ENCODE measurements at places on chromosomes 12 and 14.

- no peak for DNase-seq
These were observed 79.3 kb downstream of the PPP2R5C start for GRCh38 chr14:101840649-101841369.

DNA sequence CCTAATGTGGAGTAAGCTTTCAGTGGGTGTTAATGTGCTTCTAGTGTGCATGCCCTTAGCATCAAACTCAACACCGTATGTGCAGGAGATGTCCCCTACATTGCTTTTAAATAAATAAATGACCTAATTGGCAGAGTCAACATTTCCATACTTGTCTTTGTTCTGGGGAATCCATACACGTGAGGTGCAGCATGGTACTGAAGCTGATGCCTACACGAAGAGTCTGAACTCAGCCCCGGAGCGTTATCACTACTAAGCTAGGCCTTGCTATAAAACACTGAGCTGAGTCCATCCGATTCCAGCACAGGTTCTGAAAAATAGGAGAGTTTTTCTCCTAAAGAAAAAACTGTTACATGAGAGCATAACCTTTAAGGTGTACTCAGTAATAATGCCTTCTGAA is 125.0 kb upstream of the DYRK2 start:
- DNase-seq, result no peak

DNA sequence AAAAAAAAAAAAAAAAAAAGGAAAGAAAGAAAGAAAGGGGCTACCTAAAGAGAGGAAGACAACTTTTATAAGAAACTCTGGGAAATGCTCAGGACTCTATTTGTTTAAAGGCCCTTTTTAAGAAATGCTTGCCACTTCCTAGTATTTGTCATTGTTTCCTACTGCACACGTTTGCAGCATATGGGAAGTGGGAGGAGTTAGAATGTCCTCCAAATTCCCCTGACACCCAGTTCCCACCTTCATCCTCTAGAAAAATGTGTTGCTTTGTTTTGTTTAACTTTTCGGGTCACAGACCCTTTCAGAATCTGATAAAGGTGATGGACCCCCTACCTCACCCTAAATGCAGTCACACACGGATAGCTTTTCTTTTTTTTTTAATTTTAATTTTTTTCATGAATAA is 40.8 kb downstream of the NINJ2 start:
- DNase-seq, result no peak

- DNase-seq, result peak; percentile 94
These were observed 1.8 kb upstream of the RHOF start for GRCh38 chr12:121795034-121795968.

- DNase-seq, result no peak
These were observed 456.5 kb upstream of the LMO3 start for GRCh38 chr12:17062267-17063036.

GRCh38 chr12:32039917-32040575 is 66.6 kb upstream of the BICD1 start:
- no peak for DNase-seq

- DNase-seq, result peak; percentile 14
These were observed 29.9 kb downstream of the RCOR1 start for GRCh38 chr14:102622262-102622885.

DNA sequence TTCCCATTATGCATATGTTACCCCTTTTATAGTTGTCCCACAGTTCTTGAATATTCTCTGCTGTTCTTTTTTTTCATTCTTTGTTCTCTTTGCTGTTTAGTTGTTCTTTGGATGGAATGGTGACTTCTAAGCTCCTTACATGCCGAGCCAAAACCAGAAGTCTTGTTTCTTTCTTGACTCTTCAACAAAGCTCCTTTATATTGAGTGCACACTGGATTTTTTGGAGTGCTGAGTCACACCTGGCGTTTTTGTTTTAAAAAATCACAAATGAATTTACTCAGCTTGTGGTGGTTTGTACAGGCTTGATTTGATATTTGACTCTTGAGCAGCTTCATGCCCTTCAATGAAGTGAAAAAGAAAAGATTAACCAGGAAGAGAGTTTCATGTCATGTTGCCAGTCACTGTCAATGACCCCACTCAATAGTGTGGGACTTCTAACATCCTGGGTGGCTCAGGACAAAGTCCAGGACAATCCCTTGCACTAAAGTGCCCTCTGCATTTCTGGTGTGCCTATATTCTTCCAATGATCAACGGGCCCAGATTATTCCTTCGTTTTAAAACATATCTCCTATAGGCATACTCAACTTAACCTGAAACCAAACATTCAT is 112.4 kb upstream of the SLC38A4 start:
- no peak for DNase-seq

DNA sequence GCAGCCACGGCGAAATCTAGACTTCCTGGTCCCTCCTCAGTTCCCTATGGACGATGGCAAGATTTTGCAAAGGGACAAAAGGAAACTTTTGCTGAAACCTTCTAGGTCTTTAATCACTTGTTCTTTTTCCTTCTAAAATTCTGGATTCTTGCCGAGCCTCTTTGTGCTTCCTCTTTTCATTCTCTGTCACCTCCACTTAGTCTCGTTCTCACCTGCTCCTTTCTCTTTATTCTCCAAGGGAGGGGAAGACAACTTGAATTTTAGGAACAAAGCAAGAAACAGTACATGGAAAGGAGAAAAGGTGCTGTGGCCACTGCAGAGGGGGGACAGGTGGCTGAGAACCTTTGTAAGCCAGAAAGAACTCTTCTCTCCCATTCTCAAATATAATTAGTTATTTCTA is 194.8 kb downstream of the CACNA1C start:
- no peak for DNase-seq

GRCh38 chr12:71848212-71848611 is 8.7 kb downstream of the TBC1D15 start:
- no peak for DNase-seq

- peak; percentile 9 for DNase-seq
These were observed 57.4 kb upstream of the KCNJ8 start for GRCh38 chr12:21831791-21832344.

GRCh38 chr12:105337391-105337790 is 6.9 kb downstream of the C12orf75 start:
- DNase-seq, result no peak

GRCh38 chr12:11754256-11754655 is 104.8 kb downstream of the ETV6 start:
- no peak for DNase-seq

DNA sequence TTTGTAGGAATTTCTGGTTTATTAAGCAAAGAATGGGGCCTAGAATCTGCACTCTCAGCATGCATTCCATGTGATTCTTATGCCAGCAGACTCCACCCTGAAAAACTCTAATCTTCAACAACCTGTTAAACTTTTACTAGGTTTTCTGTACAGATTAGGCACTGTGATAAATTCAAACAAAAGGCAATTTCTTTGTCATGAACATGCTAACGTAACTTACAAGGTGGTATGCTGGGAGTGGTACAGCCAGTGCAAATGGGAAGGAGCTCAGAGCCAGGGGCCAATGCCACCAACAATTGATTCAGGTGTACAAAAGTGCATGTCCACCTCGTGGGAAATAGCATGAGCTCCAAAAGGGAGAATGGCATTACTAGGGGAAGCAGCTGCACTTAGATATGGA is 83.0 kb downstream of the PPFIBP1 start:
- no peak for DNase-seq

DNA sequence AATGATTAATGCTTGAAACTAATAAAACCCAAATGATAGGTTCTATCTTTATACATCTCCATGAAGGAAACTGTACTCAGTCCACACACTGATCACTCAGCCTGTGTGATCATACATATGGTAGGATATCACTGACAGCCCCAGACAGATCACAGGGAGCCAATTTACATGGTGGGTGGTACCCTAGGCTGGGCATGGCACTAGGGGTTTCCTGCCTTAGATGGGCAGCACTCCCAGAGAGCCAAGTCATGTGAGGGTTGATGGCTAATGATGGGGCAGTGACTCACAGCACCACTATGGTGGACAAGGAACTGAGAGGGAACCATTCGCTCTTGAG is 89.6 kb upstream of the PTPRR start:
- no peak for DNase-seq

DNA sequence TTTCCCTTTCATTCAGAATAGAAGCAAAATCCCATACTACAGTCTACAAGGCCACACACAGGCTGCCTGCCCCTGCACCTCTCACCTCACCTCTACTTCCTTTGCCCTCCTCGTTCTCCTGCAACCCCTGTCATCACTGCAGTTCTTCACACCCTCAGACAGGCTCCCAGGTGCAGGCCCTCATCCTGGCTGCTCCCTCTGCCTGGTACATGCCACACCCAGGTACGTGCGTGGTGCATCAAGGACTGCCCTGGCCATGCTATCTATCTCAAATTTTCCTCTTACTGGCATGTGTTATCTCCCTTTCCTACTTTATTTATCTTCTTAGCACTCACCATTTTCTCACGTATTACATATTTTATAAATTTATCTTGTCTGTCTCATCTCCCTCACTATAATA is 24.3 kb downstream of the TM7SF3 start:
- DNase-seq, result no peak

DNA sequence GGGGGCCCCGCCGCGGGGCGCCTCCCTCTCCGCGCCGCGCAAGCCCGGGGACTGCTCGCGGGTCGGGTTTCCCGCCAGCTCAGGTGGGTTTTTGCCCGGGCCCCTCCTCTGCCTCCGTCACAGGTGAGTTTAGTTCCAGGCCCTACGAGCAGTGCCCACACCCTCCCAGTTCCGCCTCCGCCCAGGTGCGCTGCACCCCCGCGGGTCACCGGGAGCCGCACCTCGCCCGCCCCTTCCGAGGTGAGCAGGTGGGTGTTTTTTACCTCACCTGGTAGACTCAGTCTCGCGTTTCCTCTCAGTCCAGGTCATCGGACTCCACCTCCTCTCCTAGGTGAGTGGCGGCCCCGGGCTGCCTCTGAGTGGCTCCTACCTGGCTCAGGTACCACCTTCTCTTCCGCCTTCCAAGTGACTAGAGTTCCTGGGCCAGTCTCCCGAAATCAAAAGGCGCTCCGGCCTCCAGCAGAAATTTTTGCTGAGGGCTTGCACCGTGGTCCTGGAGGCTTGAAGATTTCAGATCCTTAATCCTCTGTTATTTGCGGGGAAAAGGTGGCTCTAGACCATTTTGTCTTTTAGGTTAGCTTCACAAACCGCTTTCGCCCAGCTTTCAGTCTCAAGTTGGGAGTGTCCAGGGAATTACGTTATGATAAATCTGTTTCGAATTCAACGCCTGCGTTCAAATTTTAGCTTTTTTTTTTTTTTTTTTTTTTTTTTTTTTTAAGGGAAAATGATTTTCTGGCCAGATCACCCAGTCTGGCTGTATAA is at the start of gene TMEM30B:
TSS of gene TMEM30B (minus strand) at position 153 of the 762 bp plus-strand sequence. CDS start 191 bp downstream, outside the sequence.
- DNase-seq, result peak; percentile 92

DNA sequence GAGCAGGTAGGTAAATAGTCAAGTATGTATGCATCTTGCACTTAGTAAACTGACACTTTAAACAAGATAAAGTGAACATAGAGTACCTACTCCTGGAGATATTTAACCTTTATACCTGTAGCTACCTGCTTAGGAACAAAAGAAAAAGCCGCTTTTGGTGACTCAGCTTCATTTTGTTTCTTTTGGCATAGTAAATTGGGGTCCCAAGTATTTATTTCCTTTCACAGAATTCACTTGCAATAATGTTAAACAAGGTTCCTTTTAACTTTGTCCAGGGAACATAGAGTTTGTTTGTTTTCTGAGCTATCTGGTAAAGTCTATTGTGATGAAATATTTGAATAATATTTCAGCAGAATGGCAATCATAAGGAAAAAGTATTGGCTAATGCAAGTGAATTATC is 20.0 kb downstream of the SLCO1B3 start:
- DNase-seq, result no peak

- DNase-seq, result no peak
These were observed 33.6 kb upstream of the CRY1 start for GRCh38 chr12:107126796-107127481.

DNA sequence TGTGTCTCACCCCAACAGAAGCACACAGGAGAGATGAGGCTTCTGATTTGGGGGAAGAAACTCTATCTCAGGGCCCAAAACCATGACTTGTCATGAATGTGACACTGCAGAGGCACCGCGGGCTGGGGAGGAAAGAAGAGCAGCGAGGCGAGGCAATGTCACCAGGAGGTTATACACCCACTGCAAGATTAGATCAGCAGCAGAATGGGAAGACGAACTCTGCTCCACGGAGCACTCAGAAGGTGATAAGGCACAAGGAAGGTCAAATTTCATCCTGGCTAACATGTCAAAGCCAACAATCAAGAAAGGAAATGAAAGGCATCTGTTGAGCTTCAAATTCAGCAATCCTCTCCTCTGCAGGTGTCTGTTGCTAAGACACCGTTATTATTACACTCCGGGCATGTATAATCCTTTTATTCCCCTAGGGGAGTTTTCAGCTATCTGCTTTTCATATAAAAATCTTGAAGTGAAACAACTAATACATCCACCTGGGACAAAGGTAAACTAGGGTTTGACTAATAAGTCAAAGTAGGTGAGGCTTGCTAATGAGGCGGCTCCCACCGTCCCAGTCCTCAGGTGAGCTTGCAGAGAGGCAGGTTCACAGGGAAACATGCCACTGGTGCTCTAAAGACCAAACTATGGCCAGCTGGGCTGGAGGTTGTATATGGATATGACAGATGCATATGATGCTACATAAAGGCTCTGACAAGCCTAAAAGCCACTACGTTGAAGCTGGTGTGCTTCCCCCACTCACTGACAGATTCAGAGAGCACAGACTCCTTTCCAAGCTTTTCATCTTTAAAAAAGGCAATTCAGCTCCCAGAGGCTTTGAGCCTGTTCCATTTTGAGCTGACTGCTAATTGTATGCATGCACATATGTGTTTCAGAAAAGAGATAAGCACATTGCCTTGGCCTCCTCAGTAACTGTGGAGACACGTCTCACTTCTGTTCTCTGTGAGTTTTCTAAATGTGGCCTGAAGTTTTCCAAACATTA is 221.2 kb downstream of the NELL2 start:
- DNase-seq, result no peak

DNA sequence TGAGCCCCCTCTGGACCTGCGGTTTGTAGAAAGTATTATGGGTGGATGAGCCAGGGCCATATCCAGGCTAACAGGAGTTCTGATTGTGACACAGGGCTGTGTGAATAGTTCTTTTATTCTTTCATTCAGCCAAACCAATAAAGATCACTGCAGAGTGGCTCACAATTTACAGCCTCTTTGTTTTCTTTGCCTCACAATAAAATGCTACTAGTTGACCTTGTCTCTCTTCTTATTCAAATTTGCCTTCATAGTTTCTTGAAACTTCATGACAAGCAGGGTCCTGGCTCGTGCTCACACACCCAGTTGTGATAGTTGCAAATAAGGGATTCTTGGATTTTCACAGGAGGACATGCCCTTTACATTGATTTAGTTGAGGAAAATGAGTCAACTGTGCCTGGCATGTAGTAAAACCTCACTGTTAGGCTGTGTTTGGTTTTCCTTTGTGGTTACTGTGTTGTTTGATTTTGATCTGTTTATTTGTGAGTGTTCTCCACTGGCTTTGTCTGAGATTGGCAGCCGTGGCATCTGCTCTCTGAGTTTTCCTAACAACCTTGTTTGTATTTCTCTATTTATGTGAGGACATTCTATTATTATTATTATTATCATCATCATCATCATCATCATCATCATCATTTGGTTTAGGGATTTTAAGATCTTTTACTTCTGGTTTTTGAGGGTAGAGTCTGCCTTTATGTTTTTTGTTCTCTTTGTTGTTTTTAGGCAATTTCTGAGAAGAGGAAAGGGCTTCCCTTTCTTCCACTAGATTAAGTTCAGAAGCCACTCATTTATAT is 2.7 kb upstream of the KRT6B start:
- no peak for DNase-seq

GRCh38 chr12:50400104-50400637 is 514 bp upstream of the LARP4 start:
- DNase-seq, result no peak

- peak; percentile 10 for DNase-seq
These were observed 168.1 kb upstream of the NOVA1 start for GRCh38 chr14:26765768-26766520.

All from transverse colon (tissue), 4 donors.